ENCODE measurements at places on chromosomes 16 and 17.

DNA sequence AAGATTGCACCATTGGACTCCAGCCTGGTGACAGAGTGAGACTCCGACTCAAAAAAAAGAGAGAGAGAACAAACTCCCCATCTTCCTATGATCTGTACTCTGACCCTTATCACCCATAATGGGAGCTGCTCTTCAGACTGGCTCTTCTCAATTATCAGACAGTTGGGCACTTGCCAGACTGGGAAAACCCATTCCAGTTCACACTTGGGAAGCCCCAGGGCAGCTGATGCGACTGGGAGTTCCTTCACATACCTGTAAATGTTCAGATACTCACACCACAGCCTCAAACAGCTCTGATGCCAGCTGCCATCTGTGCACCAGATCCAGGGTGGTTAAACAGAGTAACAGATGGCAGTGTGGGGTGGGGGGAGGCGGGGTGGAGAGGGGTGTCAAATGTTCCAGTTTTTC lies 23.8 kb upstream of the TMEM101 start:
- no peak for DNase-seq

- DNase-seq, result no peak
Measured at GRCh38 chr16:86073103-86073625, 174.2 kb downstream of the IRF8 start.

DNA sequence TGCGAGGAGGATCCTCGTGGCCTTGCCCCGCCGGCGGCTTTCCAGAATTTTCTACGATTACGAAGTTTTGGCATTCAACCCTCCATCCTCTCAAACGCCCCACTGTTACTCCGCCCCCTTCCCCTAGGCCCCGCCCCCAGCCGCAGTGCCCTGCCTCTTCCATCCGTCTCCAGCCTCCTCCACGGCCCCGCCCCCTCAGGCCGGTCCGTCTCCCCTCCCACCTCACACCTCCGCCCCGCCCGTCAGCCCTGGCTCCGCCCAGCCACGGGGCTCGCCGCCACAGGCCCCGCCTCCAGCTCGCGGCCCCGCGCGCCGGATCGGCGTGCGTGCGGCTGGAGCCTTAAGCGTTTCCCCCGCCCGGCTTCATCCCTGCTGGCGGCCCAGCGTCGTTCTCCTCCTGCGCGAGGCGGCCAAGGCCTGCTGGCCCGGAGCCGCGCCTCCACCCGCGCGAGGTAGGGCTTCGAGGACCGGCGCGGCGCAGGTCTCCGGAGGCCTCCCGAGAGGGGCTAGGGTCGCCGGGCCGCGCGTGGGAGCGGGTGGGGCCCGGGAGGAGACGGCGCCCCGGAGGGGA lies at the start of the genes C17orf67 and DGKE:
C17orf67 (minus strand) TSS at position 112 of the 571 bp plus-strand sequence. CDS start 18,110 bp downstream, outside the sequence.
DGKE (plus strand) TSS at position 343 of the 571 bp plus-strand sequence. CDS start 645 bp downstream, outside the sequence.
- peak; percentile 84 for DNase-seq

- DNase-seq, result no peak
Measured at GRCh38 chr17:41340494-41340893, 10.1 kb downstream of the KRT33A start.

DNA sequence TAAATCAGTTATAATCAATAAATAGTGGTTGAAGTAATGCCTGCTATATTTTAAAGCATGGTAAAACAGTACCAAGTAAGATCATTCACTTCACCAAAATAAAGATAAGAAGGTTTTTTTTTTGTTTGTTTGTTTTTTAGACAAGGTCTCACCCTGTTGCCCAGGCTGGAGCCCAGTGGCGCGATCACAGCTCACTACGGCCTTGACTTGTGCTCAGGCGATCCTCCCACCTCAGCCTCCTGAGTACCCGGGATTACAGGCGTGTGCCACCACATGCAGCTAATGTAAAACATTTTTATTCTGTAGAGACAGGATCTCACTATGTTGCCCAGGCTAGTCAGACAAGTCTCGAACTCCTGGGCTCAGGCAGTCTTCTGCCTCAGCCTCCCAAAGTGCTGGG lies 84.5 kb upstream of the NETO2 start:
- DNase-seq, result no peak

GRCh38 chr16:67407788-67408452 lies 8.4 kb downstream of the ZDHHC1 start:
- DNase-seq, result no peak

DNA sequence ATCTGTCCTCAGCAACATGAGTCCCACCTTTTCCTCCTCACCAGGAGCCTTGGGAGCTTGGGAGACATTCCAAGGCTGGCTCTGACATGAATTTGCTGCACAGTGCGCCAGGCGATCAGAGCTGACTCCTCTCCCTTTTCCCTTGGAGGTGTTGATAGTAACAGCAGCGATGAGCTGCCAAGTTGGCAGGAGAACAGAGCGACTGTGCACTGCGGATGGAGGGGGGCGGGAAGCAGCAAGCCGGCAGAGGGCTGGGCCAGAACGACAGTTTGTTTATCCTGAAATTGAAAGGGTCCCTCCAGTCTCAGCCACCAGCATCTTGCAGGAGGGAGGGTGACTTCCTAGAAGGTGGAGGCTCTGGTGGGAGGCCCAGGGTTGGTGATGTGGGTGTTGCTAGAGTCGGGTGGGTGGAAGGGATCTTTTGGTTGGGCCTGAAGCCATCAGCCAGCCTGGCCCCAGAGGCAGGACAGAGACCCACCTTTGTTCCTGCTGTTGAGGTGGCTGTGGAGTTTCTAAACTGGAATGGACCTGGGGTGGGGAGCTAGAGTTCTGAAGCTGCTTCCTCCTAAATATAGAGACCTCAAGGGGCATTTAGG lies 22.5 kb upstream of the DYNLL2 start:
- DNase-seq, result no peak

- no peak for DNase-seq
Measured at GRCh38 chr16:68574479-68574878, 35.4 kb downstream of the ZFP90 start.

- no peak for DNase-seq
Measured at GRCh38 chr16:55695595-55695994, 39.8 kb downstream of the SLC6A2 start.

GRCh38 chr17:83186751-83187421 lies 107.5 kb downstream of the METRNL start:
- DNase-seq, result no peak

DNA sequence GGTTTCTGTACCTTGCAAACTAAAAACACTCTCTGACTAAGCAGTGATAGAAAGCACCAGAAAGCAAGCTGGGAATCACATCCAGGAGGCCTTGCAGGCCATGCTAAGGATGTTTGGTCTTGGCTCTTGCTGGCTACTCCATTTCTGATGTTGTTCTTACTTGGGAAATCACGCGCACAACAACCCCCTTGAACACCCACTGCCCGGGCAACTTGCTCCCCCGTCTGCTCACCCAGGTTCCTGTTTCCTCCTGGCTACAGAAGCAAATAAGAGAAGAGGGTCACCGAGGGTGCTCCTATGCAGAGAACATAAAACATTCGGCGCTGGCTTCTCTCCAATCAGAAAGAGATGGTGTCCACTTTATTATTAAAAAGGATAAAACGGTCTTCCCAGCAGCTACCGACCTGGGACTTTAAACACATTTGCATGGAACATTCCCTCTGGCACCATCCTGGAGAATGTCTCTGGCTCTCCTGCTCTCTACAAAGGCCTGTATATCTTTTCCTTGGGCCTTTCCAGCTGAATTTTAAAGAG lies 271.2 kb upstream of the RPL38 start:
- DNase-seq, result no peak

GRCh38 chr16:56145369-56145768 lies 45.9 kb upstream of the GNAO1 start:
- no peak for DNase-seq

DNA sequence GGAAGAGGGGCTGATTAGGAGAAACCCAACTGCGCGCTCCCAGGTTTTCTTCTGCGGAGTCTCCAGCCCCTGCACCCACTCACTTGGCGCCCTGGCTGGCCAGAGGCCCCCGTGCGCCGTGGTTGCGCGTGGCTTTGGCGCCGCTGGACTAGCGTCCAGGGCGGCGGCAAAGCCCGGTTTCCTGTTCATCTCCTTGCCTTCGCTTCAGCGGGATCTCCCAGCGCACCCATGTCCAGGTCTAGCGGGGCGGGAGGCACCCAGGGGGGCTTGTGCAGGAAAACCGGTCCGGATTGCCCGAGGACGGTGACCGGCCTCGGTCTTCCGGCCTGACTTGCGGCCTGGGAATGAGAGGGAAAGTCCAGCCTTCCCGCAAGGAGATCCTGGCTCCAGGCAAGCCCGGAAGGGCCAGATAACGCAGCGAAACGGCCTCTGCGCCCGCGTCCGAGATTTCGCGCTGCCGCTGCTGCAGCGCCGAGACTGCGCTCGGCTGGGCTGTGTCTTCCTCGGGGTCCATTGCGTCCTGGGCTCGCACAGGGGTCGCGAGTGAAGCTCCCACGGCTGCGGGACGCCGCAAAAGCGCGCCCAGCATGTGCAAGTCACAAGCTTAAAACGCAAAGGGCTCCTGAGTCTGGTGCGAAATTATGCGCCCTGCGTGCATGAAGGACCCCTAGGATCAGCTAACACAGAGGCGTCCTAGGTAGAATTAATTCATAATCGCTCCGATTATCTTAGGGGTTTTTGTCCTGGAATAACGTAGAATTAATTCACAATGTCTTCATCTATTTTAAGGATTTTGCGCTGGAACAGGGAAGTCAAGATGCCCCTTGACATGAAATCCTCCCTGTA lies 5.7 kb downstream of the FOXF1 start:
- DNase-seq, result no peak

GRCh38 chr17:57130708-57131461 lies 45.8 kb downstream of the AKAP1 start:
- DNase-seq, result peak; percentile 72

- DNase-seq, result no peak
Measured at GRCh38 chr17:4592240-4593005, 8.1 kb downstream of the SMTNL2 start.

GRCh38 chr16:5215901-5216300 lies 118.3 kb upstream of the EEF2KMT start:
- no peak for DNase-seq

DNA sequence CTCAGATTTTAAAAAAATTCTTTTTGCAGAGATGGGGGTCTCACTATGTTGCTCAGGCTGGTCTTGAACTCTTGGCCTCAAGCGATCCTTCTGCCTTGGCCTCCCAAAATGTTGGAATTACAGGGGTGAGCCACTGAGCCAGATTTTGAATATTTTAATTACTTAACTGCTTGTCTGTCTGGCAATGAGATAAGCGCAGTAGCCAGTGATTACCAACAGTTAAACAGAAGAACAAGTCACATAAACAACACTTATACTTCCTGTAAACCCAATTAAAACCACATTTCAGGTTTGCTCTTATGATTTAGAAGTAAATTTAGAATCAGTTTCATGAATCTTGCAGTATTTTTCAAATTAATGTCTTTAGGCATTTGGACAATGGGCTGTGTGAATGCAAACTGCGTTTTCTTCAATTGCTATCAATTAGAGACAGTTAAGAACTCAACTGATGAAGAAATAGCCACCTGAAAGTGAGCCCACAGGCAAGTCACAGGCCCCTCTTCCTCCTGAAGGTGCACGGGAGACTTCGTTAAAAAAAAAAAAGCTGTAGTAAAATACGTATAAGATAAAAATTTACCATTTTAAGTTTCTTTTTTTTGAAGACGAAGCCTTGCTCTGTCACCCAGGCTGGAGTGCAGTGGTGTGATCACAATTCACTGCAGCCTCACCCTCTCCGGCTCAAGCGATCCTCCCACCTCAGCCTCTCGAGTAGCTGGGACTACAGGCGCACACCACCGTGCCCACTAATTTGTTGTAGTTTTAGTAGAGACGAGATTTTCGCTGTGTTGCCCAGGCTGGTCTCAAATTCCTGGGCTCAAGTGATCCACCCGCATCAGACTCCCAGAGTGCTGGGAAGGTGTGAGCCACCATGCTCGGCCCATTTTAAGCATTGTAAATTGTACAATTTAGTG lies 73.0 kb downstream of the PITPNC1 start:
- DNase-seq, result no peak

Measured in activated naive CD4-positive, alpha-beta T cell (primary cell).